ENCODE measurements at places on chromosomes 3 and 15.

- no peak for DNase-seq
Observed at GRCh38 chr3:191120447-191121298, 78.4 kb upstream of the OSTN start.

GRCh38 chr15:96088650-96089049 lies 241.8 kb upstream of the NR2F2 start:
- DNase-seq, result no peak

GRCh38 chr3:61813636-61814035 lies 252.3 kb downstream of the PTPRG start:
- peak; percentile 67 for DNase-seq

DNA sequence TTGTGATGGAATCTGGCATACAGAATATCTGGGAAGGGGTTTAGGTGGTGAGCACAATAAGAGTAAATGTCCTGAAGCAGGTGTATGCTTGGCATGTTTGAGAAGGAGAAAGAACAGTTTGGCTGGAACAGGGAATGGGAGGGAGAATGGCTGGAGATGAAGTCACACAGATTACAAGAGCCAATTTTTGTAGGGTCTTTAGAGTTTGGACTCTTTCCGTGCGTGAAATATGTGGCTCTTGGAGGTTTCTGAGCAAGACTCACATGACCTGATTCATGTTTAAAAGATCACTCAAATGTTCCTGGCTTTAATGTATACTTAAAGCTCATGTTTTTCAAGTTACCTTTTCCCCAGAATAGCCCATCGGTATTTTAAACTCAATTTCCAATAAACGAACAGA lies 32.8 kb downstream of the SPRED1 start:
- no peak for DNase-seq

DNA sequence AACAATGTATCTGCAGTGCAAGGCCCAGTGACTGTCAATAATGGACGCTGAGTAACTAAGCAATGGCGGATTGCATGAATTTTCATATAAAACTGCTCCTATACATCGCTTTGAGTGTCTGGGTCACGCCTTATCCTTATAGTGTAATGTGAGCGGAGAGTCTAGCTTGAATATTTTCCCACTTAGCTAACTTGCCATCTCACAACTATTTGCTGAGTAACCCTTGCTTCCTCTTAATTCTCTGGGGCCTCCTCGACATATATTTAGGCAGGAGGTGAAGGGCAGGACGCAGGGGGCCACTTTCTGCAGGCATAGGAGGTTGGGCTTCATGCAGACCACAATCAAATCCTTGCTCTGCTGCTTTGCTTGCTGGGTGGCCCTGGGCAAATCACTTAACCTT lies 24.0 kb downstream of the ST8SIA2 start:
- no peak for DNase-seq

DNA sequence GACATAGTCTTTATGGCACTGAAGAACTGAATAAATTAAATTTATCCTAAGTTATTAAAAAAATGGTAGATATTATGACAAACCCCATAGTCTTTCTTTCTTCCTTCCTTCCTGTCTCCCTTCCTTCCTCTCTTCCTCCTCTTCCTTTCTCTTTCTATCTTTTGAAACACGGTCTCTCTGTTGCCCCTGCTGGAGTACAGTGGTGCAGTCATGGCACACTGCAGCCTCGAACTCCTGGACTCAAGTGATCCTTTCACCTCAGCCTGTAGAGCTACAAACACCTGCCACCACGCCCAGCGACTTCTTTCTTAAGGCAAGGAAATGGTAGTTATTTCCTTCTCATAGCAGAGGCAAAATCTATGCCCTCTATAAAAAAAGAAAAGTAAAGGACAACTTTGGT lies 354.6 kb downstream of the GAP43 start:
- no peak for DNase-seq

- no peak for DNase-seq
Observed at GRCh38 chr15:25825207-25825606, 37.9 kb downstream of the ATP10A start.

DNA sequence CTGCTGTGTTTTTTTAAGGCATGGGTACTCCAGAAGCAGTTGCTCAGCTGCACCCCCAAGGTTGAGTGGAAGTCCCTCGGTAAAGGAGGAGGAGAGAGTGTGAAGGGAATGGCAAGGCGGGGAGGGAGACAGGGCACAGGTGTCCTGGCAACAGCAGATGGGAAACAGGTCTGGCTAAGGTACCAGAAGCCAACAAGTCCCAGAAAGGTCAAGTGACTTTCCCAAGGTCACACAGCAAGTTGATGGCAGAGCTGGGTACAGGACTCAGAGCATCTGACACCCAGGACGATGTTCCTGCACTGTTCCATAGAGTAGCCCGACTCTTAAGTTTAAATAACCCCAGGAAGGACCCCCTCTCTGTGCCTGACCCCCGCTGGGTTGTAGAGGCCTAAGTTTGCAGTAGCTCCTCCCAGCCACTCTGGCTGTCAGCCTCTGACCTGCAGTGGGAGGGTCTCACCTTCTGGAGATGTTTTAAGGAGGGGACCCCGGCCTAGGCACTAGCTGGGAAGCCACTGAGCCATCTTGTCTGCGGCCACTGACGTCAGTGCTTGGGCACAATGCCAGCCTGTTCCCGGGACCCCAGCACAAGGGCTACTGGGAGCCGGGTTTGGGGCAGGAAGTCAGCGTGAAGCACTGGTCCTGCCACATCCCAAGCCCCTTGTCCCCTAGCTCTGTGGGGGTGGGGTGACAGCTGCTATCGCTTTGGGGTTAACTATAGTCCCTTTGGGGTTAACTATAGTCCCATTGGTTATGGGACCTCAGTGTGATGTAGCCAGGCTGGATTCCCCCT lies 10.5 kb downstream of the CSK start:
- DNase-seq, result no peak

DNA sequence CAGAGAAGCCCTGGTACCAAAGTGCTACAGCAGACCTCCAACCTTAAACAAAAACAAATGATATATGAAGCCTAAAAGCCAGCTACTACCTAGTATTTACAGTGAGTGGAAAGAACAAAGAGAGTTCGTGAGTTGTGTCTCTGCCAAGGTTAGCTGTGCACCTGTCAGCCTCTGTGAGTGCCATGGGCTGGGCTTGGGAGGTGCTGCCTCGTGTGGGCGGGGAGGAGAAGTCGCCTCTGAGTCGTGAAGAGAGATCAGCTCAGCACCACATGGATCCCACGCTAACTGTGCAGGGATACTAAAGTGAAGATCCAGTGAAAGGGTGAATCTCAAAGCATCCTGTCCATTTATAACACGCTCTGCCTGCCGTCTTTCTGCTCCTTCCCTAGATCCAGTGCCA lies 101.9 kb downstream of the CHDH start:
- DNase-seq, result no peak

GRCh38 chr3:155771126-155771525 lies 26.3 kb upstream of the PLCH1 start:
- DNase-seq, result no peak

- no peak for DNase-seq
Observed at GRCh38 chr15:50116477-50116876, 2.6 kb downstream of the ATP8B4 start.

DNA sequence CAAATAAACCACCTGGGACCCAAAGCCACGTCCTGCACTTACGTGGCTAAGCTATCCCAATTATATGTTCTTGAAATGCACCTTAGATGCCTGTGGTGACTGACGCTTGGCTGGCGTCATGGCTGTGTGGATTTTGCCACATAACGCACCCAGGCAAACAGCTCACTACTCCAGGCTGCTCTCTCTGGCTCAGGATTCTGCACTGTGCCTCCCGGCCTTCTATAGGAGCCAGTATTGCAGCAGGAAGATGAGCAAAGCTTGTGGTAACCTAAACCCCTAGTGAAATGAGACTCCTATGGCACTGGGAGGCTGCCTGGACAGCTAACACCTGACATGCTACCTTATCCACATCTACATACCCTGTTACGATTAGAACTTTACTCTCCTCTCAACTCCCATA lies 179.3 kb downstream of the THRB start:
- DNase-seq, result no peak

DNA sequence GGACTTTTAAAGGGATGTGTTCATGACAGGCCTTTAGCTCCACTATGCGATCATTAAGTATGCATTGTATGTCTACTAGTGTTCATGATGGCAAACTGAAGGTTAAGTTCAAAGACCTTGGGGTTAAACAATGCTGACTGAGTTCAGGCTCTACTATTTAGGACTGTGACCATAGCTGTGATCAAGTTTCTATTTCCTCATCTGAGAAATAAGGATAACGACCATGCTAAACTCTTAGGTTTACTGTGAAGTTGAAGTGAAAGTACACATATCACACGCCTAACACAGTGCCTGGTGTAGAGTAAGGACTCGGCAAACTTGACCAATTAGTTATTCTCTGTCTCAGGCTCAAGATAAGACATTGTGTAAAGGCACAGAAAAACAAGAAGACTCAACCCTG lies 243.2 kb downstream of the MBNL1 start:
- no peak for DNase-seq

DNA sequence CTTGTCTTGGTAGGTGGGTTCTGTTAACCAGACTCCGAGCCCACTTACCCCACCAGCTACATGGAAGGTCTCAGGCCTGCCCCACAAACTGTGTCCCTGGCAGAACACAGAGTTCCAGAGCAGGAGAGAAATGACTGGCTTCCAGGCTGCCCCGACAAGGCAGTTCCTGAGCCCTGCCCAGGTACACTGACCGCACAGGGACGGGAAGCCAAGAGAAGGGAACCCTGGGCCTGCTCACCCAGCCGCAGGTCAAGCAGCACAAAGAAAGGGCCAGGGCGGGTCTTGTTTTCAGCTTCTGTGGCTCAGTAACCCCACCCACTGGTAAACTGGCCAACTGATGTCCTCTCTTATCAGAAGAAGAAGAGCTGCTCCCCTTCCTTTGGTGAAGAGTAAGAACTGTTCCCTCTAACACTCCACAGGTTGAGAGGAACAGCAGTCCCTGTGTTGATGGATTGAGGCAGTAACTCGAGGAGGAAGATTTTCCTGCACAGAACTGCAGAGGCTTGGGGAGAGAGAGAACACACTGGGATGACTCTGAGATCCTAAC lies 68.4 kb downstream of the CRTC3 start:
- DNase-seq, result no peak

GRCh38 chr15:75156326-75157215 lies 45.1 kb upstream of the C15orf39 start:
- DNase-seq, result no peak

DNA sequence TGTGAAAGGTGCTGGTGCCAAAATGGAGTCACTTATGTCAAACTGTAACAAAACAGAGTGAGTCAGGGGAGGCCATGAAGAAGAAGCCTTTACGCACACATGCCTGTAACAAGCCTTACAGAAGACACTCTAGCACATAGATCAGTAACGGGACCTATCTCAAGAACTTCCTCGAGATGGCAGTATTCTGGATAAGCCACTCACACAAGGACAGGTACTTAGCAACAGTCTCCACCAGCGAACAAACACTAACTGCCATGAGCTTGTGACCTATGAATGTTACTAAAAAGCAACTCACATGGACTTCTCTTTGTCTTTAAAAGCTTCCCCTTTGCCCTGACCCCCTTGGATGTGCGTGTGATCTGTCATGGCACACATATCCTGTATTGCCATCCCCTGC lies 235.1 kb downstream of the CD47 start:
- DNase-seq, result peak; percentile 10

DNA sequence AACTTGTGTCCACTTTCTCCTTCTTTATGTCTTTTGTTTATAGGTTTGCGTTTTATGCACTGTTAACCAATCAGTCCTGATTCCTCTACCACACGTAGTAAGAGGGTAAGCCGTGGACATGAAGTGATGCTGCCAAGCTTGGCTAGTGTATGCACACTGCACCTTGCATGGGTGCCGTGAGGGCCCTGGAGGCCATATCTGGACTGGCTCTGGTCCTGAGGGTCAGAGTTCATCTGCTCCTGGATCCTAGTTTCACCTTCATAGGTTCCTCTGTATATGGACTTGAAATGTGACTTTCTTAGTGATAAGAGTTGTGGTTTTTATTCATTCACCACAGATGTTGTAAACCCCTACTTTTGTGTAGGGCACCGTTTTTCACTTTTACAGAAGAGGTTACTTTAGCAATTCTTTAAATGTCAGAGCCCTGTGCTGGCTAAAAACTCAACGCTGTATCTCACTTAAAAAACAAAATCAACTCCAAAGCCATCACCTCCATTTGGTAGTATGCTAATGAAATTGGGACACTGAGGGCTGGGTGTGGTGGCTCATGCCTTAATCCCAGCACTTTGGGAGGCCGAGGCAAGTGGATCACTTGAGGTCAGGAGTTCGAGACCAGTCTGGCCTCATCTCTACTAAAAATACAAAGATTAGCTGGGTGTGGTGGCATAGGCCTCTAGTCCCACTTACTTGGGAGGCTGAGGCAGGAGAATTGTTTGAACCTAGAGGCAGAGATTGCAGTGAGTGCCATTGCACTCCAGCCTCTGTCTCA lies 22.9 kb downstream of the SIAH2 start:
- DNase-seq, result no peak

GRCh38 chr15:99485153-99485961 lies 80.4 kb upstream of the MEF2A start:
- no peak for DNase-seq

GRCh38 chr3:18301781-18302180 lies 123.4 kb downstream of the SATB1 start:
- DNase-seq, result no peak

- DNase-seq, result no peak
Observed at GRCh38 chr15:29135702-29136646, 133.6 kb downstream of the NSMCE3 start.

DNA sequence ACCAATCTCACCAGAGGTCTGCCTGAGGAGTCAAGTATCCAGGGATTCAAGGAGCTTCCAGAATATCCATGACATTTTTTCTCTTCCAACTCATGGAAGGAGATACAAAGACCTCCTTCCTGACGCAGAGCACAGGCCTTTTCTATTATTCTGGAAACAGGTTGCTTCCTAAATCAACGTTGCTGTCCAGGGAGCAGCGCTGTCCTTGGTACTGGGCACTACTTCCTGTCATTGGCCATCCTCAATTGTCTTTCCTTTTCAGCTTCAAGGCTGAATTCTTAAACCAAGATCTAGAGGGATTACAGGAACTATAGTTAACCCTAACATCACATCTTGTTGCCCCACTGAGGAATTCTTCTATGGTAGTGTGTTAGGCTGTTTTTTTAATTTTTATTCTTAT lies 50.4 kb upstream of the TBC1D21 start:
- DNase-seq, result no peak

GRCh38 chr3:74309716-74310115 lies 304.7 kb downstream of the CNTN3 start:
- no peak for DNase-seq

GRCh38 chr15:60890375-60891230 lies 338.5 kb downstream of the RORA start:
- DNase-seq, result no peak

- no peak for DNase-seq
Observed at GRCh38 chr15:31361764-31362515, 35.3 kb downstream of the KLF13 start.

Measured in fibroblast of the conjunctiva (primary cell).